ENCODE measurements at places on chromosomes 6 and 20. TPM values are rescaled to one million over a fixed set of nuclear protein-coding genes. Genes with fewer than 3 reads are reported as not detected.

DNA sequence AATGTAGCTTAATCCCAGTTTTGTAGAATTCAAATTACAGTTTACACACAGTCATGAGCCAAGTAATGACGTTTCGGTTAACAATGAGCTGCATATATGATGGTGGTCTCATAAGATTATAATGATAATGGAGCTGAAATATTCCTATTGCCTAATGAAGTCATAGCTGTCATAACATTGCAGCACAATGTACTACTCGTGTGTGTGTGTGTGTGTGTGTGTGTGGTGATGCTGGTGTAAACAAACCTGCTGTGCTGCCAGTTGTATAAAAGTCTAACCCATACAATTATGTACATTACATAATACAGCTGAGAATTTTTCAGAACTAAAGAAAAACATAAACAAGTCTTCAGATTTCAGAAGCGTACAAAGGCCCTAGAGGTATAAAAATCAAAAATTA, 66.7 kb upstream of the ARID1B start:
- no peak for DNase-seq

- no peak for DNase-seq
These were observed 37.9 kb upstream of the RCAN2 start for GRCh38 chr6:46528961-46529750.

GRCh38 chr6:25186919-25187318, 92.3 kb upstream of the CARMIL1 start:
- no peak for DNase-seq

- no peak for DNase-seq
These were observed 66.3 kb downstream of the NCOA3 start for GRCh38 chr20:47568019-47568418.

DNA sequence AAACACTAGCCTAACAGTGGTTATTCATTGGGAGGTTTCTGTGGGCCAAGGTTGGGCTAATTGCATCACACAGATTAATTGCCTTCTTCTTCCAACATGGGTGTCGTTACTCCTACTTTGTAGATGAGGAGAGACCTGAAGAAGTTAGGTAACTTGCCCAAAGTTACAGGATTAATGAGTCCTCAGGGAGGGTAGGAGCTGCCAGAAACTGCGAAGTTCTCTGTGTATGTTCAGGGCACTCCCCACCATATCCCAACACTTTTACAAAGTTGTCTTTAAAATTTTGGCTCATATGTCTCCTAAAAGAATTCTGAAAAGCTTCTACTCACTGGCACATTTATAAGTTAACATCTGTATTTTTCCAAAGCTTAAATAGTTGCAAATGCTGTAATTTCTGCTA, 323.5 kb upstream of the HSF2 start:
- DNase-seq: no peak

The CCN5 gene
- total RNA-seq: not detected

Measured in activated CD4-positive, alpha-beta T cell treated with anti-CD3 and anti-CD28 coated beads, Interleukin-2, amount 10 ng/mL, durations not matched to agents 7 days and 5 days (primary cell).